ENCODE measurements at places on chromosomes 5 and 9.

DNA sequence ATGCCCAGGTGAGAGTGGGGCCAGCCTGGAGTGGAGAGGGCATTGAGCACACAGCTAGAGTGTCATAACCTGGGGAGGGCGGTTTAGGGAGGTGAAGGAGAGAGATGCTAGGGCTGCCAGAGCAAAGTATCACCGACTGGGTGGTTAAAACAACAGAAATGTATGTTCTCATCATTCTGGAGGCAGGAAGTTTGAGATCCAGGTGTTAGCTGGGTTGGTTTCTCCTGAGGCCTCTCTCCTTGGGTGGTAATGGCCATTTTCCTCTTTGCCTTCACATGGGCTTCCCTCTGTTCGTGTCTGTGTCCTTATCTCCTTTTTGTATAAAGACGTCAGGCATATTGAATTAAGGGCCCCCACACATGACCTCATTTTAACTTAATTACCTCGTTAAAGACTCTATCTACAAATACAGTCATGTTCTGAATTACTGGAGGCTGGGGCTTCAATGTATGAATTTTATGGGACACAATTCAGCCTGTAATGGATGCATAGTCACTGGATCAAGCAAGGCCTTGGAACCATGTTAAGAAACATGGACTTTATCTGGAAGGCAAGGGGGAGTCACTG, 118.6 kb upstream of the IL12B start:
- no peak for DNase-seq

- DNase-seq: no peak
Measured at GRCh38 chr9:135070964-135071735, 16.3 kb upstream of the OLFM1 start.

DNA sequence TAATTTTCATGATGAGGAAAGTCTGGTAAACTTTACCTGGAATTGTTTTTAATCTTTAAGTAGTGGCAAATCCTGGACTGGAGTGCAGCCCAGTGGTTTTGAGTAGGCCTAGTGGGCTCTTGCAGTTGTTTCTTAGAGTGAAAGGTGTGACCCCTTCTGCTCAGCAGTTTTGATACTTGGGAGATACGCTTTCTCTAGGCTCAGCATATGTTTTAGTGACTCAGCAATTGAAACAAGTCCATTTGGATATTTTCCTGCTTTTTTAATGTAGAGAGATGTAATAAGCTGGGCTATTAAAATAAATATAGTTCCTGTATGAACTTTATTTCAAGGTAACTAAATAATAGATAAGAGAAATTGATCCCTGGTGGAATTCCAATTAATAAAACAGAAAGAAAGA, 6.0 kb downstream of the POLR3G start:
- no peak for DNase-seq

- DNase-seq: no peak
Measured at GRCh38 chr5:129097498-129098296, 3.1 kb downstream of the ISOC1 start.

DNA sequence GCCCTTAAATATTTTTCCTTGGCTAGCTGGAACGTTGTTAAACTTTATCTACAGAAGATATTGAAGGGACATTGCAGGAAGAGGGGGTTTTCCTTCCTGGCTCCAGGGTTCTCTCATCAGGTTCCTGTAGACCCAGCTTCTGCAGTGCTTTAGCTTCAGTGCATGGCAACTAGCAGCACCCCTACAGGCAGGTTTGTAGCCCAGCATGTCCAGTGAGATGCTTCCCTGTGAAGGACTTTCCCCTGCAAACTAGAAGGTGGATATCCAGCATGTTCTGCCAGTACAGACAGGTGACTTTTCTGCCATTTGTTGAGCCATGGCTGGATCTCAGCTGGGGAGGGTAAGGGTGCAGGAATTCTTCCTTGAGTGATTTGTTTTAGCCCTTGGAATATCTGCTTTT, 10.4 kb downstream of the CCL28 start:
- no peak for DNase-seq

DNA sequence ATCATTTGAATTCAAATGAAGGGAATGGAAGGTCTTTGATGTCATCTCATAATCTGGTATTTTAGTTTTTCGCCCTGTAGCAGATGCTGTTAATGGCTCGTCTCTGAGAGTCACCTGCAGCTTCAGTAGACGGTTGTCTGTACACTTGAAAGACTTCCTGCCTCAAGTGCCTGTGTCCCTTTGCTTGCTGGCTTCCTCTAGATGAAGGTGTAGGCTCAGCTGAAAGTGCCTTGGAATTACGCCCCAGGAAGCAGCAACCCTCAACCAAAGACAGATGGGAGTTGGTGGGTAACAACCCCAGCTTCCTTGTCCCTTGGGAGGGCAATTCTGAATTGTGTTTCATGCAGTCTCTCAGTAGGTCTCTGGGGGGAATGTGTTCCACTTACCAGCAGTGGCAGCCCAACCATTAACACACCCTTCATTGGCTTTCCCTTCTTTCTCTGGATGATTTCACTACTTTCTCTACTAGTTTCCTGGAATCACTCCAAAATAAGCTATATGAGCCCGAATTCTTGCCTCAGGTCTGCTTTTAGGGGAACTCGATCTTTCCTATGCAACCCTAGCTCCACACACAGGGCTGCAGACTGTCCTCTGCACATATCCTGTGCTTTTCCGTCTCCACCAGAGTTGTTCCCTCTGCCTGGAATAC, 395.6 kb downstream of the DMAC1 start:
- no peak for DNase-seq

DNA sequence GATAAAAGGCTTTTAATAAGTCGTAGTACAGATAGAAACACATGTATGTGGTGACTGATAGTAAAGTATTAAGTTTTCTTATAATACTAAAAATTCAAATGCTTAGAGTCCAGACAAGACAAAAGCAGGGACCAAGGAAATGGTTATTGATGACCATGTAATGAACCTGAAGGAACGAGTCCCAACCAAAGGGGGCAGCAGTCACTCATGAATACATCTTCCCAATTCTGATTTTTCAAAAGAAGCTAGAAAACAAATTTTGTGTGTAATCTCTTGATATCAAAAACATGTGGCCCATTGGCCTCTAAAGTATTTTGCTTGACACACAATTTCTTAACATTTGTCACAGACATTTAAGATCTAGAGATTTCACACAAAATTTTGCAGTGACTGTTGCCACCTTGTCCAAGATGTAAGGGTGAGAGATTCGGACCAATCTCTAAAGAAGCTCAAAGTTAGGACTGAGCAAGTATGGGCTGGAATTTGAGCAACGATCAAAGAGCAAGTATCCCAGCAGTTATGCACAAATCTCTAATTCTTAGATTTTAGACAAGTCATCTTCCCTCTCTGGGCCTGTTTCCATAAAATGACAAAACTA, 66.8 kb downstream of the ARL15 start:
- DNase-seq: no peak

DNA sequence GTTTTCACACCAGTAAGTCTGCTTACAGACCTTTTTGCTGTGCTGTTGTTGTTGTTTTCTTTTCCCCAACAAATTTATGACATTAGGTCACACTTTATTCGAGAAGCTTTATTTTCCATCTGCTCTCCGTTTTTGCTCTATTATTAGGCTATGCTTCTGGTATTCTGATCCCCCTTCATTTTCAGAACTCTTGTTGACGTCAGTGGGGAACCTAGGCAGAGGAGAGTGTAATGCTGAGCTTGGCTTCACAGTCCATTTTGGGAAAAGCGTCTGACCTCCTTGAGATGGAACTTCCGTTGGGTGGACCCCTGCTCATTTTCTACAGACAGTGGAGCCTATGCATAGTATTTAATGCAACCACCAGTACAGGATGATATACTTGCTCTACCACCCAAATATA, 387.9 kb upstream of the MEF2C start:
- no peak for DNase-seq

DNA sequence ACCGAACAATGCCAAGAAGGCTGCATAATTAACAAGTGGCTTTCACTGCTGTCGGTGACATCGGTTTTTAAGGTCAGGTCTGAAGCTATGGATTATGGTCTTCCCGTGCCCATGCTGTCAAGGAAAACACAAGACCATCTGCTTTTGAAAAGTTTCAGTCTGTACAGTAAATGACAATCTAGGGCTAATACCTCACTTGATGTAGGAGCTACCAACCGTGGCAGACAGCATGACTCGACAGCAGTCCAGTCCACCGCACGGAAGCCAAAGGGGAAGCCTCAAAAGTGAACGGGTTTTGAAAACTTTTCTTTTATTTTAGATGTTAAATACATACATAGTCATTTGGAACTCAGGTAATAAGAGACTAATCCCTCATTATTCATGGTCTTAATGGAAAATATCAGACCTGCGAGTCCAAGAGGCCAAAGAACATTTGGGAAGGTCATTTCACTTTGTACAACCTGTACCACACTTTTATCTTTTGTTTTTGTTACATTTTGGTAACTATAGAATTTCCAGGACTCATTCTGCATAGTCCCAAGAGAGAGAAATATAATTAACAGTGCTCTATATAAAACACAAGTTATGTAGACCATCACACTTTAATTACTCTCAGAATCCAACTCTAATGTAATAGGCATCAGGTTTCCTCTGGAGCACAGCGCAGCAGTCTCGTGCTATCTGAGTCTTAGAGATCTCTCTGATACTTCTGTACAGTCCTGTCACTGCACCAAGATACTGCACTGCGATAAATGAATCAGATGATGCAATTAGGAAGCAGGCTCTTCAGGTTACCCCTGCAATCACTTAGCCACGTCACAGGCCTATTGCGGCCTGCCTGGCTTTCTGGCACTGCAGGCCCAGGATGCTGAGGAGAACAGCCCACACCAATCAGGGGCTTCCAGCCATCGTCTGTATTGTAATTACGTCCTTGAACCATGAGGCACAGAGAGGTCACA, 184.9 kb downstream of the FANCC start:
- DNase-seq: no peak

DNA sequence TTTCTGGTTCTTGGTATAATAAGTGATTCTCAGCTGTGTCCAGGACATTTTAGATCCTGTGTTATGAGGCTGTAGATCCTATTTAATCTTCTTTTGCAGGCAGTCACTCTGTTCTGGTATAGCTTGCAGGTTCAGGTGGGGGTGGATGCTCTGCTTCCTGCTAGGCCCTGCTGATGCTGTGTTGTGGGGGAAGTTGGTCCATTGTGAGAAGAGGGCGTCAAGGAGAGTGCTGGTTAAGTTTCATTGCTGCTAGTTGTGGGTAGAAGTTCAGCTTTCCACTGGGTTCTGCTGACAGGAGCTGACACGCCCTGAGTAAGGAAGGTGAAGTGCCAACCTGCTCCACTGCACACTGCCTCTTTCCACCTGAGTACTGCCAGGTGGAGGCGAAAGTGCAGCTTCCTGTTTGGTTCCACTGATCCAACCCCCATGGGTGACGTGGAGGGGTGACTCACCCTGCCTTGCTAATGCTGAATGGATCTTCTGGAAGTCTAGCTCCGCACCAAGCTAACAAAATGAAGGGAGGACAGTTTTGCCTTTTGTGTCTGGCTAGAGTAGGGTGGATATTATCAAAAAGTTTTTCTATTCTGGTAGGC, 16.3 kb downstream of the NMRK1 start:
- peak; percentile 65 for DNase-seq

DNA sequence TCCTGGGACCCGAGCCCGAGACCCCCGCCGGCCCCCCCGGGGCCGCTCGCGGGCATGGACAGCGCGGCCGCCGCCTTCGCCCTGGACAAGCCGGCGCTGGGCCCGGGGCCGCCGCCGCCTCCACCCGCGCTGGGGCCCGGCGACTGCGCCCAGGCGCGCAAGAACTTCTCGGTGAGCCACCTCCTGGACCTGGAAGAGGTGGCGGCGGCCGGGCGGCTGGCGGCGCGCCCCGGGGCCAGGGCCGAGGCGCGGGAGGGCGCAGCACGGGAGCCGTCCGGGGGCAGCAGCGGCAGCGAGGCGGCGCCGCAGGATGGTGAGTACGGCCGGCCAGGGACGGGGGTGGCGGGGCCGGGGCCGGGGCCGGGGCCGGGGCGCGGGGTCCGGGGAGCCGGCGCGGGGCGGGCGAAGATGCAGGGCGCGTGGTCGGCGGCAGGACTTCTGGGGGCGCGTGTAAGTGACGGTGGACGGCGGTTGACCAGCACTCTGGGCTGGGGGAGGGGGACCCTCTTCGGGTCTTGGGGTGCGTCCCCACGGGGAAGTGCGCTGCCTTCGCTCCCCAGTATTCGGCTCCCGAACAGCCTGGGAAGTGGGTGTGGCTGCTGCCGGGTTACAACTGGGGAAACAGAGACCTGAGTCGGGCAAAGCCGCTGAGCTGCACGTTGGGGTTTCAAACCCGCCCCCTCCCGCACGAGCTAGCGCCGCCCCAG, 520 bp downstream of the PRRX2 start:
- no peak for DNase-seq

DNA sequence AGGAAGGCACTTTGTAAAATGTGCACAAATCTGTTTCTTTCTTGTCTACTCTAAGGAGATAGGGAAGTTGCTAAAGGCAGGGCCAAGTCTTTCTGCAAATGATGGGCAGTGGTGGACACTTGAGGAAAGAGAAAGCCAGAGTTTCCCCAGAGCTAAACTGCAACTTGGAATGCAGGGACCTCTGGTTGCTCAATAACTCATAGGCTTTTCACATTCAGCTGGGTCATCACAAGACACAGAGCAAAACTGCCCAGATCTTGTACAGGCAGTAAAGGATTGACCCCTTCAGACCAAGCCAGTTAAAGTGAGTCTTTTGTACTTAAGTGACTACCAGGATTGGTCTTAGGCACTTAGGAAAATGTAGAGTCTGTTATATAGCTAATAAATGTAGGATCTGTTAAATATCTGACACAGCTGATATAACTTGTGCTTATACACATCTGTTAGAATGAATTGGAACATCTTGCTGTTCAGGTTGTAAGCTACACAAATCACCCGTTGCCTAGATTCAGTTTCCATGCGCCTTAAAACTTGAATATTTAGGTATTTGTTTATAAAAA, 13.5 kb upstream of the AGXT2 start:
- no peak for DNase-seq

DNA sequence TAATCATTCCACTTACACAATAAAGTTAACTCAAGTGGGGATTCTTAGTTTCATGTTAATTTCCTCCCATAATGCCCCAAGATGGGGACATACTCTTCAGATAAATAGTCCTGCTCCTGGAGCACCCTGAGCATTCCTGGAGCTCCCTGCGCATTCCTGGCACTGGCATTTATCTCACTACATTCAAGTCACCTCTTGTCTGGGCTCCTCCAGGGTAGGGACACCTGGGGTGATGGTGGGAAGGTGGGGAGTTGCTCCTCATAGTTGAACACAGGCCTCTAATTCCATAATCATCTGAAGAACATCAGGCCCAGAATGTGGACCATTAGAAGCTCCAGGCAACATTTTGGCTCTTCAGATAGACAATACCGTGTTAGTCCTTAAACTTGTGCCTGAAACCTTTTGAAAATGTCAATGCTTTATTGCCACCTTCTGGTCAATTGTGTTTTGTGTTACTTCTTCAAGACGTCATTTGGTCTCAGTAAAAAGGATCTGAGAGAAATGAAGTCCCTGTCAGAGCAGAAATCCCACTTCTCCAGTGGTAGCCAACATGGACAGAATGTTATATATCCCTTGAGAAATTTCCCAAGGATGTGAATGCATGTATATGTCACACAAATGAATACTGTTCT, 14.2 kb upstream of the AGGF1 start:
- DNase-seq: no peak

GRCh38 chr5:14900693-14901461, 29.3 kb upstream of the ANKH start:
- DNase-seq: no peak

GRCh38 chr9:99678566-99678965, 143.1 kb upstream of the NR4A3 start:
- no peak for DNase-seq
